ENCODE measurements at places on chromosomes 3 and 15.
A peak's percentile ranks its signal among the peaks of the same experiment; 100 is the strongest.

- DNase-seq = peak; percentile 1
Measured at GRCh38 chr3:175222356-175222755, 363.2 kb downstream of the NAALADL2 start.

GRCh38 chr3:184145111-184145524 lies 10.0 kb downstream of the EIF2B5 start:
- DNase-seq = peak; percentile 53

- no peak for DNase-seq
Measured at GRCh38 chr3:188433521-188434150, 279.7 kb downstream of the LPP start.

- DNase-seq = no peak
Measured at GRCh38 chr15:41231422-41232226, 556 bp downstream of the CHP1 start.

- no peak for DNase-seq
Measured at GRCh38 chr15:71352125-71352524, 236.9 kb downstream of the THSD4 start.

DNA sequence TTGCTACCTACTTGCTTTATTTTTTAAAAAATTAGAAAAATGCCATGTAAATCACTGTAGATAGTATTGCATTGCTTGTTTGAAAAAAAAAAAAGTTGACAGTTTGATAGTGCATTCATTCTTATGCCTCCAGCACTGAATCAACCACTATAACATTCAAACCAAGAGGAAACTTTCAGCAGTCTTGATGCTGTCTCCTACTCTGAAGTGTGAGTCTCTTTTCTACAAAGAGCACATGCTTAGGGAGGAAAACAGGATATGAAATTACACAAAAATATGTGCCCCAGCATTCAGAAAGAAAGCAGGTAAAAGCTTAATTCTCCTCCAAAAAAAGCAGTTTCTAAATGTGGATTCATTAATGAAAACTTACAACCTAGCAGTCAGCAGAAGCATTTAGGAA lies 78.3 kb downstream of the ZBTB20 start:
- no peak for DNase-seq

- DNase-seq = peak; percentile 51
Measured at GRCh38 chr15:85047271-85047948, 65.8 kb downstream of the PDE8A start.

- no peak for DNase-seq
Measured at GRCh38 chr15:41474436-41474835, 19.2 kb upstream of the ITPKA start.

DNA sequence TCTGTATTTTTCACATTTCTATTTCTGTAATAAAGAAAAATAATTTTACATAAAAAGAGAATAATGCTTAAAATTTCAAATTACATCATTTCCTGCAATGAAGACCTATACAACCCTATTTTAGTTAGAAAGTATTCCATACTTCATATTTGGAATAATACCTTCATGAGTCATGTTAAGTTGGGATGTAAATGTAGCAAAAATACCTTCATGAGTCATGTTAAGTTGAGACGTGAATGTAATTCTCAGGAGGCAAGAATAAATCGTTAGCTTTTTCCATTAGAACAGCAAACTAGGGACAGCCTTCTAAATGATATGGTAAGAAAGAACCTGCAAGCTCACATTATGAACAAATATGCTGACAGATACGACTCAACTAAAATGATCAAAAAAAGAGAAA lies 91.9 kb downstream of the NAALADL2 start:
- no peak for DNase-seq

GRCh38 chr15:60411774-60412425 lies 14.1 kb upstream of the ANXA2 start:
- DNase-seq = no peak

GRCh38 chr15:73142802-73143762 lies 90.8 kb downstream of the NEO1 start:
- no peak for DNase-seq

DNA sequence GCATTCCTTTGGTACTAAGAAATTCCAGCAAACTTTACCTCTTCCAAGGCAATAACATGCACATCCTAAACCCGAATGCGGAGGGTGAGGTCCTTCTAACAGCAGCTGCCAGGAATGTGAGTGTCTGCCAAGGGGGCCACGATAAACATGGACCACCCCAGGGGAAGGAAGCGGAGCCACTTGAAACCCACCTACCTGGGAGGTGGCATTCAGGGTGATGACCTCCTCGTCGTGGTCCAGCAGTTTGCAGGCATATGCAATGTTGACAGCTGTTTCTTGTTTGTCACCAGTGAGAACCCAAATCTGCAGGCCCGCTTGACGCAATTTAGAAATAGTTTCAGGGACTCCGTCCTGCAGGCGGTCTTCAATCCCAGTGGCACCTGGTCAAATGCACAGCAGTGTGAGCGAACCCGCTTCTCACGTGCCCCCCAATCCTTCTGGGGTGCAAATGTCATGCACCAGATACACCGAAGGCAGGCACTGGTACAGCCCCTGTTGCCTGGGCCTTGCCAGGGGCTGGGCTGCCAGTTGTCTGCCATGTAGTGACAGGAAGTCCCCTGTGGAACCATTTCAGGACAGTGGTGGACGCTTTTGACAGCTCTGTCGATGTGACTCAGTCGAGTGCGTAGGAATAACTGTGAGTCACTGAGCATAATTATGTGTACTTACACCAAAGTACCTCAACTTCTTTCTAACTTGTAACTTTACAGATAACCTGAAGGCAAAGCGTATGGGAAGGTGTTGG lies 161.2 kb downstream of the ATP10A start:
- DNase-seq = no peak

DNA sequence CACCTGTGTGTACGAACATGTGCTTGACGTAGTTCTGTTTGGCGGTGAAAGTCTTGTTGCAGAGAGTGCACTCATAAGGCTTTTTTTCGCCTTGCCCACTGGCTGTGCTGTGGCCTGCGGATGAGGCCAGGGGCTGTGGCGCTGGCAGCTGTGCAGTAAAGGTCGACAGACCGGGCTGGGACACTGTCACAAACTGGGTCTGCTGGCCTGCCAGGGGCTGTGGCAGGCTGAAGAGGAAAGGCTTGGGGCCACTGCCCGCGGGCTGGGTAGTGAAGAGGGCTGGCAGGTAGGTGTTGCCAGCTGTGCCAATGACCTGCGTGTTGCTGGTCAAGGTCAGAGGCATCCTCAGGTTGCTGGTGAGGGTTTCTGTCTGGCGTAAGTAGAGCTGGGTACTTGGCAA lies 56.4 kb downstream of the TIGIT start:
- DNase-seq = no peak

- DNase-seq = no peak
Measured at GRCh38 chr15:100198442-100198841, 143.3 kb downstream of the ADAMTS17 start.

- DNase-seq = no peak
Measured at GRCh38 chr3:178393146-178393545, 143.1 kb upstream of the KCNMB2 start.

GRCh38 chr3:101454629-101455028 lies 58.4 kb downstream of the SENP7 start:
- DNase-seq = no peak

DNA sequence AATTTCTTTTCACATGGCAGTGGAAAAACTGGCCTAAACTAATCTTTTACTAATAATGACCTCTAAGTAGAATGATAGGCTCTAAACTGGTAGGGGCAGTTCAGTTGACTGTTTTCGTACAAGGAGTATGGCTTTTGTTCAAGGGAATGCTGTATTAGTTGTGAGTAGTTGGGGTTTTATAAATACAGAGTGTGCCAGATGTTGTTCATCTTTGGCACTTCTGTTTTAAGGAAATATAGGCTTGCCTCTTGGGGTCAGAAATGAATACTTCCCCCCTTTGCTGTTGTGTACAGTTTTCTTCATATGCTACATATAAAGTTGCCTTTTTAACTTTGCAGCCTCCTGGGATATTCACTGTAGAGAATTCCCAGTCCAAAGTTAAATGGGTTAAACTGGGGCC lies 181.0 kb upstream of the CGNL1 start:
- DNase-seq = no peak

- no peak for DNase-seq
Measured at GRCh38 chr15:52394118-52394517, 98.5 kb upstream of the MYO5C start.

DNA sequence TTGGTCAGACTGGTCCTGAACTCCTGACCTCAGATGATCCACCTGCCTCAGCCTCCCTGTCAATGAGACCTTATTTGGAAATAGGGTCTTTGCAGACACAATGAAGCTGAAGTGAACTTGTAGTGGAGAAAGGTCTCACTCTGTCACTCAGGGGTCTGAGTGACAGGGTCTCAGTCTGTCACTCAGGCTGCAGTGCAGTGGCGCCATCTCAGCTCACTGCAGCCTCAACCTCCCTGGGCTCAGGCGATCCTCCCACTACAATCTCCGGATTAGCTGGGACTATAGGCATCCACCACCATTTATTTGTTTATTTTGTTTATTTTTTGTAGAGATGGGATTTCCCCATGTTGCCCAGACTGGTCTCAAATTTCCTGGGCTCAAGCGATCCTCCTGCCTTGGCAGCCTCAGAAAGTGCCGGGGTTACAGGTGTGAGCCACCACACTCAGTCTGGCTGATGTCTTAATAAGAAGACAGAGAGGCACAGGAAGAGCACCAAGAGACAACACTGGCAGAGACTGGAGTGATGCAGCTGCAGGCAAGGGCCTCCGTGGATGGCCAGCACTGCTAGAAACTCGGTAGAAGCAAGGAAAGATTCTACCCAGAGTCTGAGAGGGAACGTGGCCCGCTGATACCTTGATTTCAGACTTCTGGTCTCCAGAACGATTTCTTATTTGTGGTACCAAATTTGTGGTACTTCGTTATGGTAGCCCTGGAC lies 26.2 kb upstream of the RAF1 start:
- DNase-seq = no peak

DNA sequence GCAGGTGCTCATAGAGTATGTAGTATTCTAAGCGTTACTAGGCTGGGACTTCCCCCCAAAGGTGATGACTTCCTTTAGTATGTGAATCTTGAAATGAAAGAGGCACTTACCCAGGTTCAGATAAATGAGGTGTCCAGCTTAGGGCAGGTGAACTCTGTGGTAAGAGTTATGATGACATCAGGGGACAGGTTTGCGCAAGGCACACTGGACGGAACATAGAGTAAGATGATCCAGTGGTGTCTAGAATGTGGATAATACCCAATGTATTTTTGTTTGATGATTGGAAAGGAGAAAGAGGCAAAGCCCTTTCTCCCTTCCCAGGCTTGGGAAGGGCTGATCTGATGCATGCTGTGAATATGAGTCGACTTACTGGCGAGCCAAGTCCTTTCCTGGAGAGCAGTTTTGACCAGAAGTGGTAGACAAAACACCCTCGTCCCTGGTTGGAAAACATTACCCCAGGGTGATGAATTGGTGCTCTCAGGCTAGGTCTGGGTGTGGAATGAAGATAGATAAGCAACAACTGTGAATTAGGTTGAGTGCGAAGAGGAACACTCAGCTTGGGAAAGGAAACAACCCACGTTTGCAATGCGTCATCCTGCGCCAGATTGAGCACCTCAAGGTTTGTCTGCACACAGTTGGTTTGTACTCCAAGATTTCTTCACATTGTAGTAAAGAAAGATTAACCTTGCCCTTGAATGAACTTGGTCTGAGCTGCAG lies 124.2 kb downstream of the GHSR start:
- no peak for DNase-seq

GRCh38 chr15:40826423-40827075 lies 2.0 kb downstream of the PPP1R14D start:
- no peak for DNase-seq

- DNase-seq = no peak
Measured at GRCh38 chr3:144343343-144343742, 371.7 kb downstream of the DIPK2A start.

DNA sequence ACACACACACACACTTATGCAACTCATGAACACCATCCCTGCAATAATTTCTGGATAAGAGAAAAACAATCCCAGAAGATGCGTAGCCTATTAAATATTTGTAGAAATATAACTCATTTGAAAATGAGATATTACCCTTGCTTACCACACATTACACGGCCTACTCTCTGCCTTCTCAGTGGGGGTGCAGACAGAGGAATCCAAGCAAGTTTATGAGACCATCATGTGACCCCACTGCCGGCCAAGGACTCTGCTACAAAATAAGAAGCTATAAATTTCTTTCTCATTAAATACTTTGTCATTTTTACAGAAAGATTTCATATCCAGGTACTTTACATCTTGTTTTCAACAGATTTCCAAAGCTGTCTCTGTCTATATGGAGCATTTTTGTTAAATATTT lies 286.3 kb downstream of the ZNF385D start:
- DNase-seq = no peak

GRCh38 chr3:137300703-137301102 lies 342.9 kb downstream of the IL20RB start:
- no peak for DNase-seq
